ENCODE measurements at places on chromosomes 4 and X. TPM values are rescaled to one million over a fixed set of nuclear protein-coding genes. Genes with fewer than 3 reads are reported as not detected.
A peak's percentile ranks its signal among the peaks of the same experiment; 100 is the strongest.

DNA sequence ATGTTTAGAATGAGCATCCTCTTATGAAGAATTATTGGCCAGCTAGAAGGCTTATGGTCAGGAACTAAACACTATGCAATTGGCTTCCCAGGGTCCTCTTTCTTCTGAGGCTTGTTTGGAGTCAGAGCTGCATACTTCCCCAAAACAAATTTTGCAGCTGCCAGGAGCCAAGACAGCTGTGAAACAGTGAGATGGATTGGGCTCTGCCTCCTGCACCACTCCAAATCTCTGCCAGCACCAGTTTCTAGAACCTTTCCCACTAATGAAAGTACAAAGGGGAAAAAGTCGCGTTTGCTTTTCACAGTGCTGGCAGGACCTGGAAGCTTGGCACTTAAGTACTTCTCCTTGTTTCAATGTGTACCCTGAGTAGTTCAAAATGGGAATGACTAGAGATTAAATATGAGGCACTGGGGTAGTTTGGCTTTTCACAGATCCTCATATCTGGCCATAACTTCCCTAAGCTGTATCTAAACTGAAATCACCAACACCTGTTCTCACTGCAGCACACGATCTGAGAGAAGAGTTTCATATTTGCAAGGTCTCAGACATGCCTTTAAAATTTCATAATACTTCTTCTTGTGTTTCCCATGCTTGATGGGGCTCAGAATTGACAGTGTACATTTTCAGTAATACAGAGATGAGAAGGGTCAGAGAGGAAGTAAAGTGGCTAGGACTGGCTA is 20.7 kb upstream of the AR start:
- no peak overlapping the region for H3K4me3 ChIP-seq
- DNase-seq, result no peak
- H3K4me1 ChIP-seq, result no peaks in the 10 kb centered on the region
- peaks cover 6% of the 10 kb centered on the region for H3K27me3 ChIP-seq
- H3K36me3 ChIP-seq, result no peaks in the 10 kb centered on the region

GRCh38 chrX:139739138-139739537 is 31.2 kb upstream of the MCF2 start:
- peak; percentile 71 for DNase-seq
- peak overlapping the region; percentile 25 for H3K27ac ChIP-seq
- peak overlapping the region; percentile 66 for H3K4me3 ChIP-seq
- H3K4me1 ChIP-seq, result peaks cover 20% of the 10 kb centered on the region
- H3K27me3 ChIP-seq, result no peaks in the 10 kb centered on the region

DNA sequence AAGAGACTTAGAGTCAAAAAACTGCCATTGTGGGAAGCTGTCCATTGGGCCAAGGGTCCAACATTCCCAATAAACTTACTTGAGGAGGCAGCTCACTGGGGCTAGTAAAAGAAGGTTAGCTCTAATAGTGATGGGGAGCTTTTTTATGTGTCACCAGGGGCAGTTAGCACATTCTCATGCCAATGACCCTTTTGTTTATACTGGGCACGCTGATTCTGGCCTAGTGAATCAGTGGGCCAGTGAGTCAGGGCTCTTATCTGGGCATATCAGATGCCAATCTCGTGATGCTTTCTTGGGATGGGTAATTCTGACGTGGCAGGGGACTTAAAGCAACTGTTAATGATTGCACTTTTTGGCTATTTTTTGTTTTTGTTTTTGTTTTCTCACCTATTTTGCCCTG is 27.8 kb downstream of the TCEAL1 start:
- H3K4me1 ChIP-seq, result peaks cover 2% of the 10 kb centered on the region
- no peak for DNase-seq
- no peak overlapping the region for H3K27ac ChIP-seq

DNA sequence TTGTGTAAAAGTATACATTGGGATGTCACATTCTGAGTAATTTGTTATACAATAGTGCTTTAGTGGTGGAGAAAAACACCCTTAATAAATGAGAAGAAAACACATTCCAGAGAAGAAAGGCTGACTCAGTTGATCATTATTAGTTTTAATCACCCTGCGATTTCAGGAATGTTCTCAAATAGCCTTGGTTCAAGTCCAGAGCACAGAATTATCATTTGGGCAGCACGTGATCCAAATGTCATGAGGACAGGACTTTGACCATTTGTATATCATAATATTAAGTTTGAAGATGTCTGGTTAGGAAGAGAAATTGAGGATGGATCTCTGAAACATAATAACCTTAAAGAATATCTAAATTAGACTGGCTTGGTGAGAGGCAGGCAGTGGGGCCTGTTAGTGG is 1434.3 kb upstream of the TENM3 start:
- DNase-seq, result no peak
- no peaks in the 10 kb centered on the region for H3K4me1 ChIP-seq
- no peaks in the 10 kb centered on the region for H3K27me3 ChIP-seq
- no peak overlapping the region for H3K4me3 ChIP-seq
- no peak overlapping the region for H3K27ac ChIP-seq

DNA sequence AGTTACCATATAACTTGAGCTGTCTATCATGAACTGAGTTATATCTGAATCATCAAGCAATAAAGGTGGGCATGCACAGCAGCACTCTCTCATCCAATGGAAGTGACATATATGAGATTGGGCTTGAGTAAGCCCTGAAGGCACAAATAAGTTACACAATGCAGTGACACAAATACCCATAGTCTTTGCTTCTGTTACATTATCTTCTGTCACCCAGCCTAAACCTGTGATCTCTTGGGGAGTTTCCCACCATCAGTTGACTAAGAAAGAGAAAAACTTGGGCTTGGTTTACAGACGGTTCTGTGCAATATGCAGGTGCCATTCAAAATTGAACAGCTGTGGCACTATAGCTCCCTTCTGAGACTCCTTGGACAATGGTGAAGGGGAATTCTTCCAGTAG is 138.8 kb upstream of the IL15 start:
- H3K36me3 ChIP-seq, result no peaks in the 10 kb centered on the region
- no peaks in the 10 kb centered on the region for H3K4me1 ChIP-seq

GRCh38 chr4:31737419-31737818 is 1017.2 kb downstream of the PCDH7 start:
- no peak overlapping the region for H3K27ac ChIP-seq
- H3K4me3 ChIP-seq, result no peak overlapping the region
- H3K36me3 ChIP-seq, result peaks cover 4% of the 10 kb centered on the region
- no peak for DNase-seq
- H3K27me3 ChIP-seq, result no peaks in the 10 kb centered on the region

DNA sequence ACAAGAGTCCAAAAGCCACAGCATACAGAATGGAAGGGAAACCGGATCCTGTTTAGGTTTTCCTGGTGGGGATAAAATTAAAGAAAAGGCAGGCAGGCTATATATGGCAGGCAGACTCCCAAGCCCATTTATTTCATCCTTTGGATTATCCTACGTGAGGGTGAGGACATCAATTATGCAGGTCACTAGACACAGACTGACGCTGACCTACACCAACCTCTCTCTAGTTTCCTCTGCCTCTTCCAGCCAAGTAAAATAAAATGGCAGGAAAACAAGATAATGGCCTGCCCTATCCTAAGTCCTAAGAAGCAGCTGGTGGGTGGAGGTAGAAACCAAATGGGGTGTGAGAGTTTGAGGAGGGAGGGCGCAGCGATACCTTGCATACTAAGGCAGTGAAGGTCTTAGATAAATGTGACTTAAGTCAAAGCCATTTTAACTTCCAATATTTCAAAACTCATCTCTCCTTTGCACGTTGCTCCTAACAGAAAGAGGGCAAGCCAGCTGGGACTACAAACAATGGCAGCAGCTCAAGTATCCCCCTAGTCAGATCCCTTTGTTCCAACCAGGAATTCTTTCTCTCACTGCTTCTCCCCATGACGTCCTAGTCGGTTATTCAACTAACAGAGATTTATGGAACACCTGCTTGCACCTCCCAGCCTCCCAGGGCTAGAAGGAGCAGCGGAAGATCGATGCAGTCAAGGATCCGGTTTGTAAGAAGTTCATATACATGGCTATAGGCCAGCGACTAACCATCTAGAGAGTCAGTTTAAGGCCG is 72.8 kb downstream of the IRF2 start:
- H3K36me3 ChIP-seq, result peaks cover 41% of the 10 kb centered on the region
- no peak for DNase-seq
- H3K27ac ChIP-seq, result peak overlapping the region; percentile 79

DNA sequence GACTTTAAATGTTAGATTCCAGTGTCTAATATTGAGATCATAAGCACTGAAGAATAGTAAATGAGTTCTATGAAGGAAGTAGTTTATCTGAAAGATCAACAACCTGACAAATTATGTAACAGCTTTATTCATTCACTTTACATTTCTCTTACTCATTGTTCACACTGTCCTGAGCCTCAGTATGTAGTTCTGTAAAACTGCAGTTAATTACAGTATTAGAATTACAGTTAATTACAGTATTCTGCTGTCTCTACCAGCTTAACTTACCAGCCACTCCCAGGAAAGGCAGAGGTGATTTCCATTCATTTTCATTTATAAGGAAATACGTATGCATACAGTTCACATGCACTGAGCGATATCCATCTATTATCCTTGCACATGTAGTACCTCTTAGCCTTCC is 32.7 kb downstream of the NFKB1 start:
- peaks cover 14% of the 10 kb centered on the region for H3K36me3 ChIP-seq
- no peak for DNase-seq
- H3K4me1 ChIP-seq, result peaks cover 36% of the 10 kb centered on the region
- H3K27me3 ChIP-seq, result no peaks in the 10 kb centered on the region

DNA sequence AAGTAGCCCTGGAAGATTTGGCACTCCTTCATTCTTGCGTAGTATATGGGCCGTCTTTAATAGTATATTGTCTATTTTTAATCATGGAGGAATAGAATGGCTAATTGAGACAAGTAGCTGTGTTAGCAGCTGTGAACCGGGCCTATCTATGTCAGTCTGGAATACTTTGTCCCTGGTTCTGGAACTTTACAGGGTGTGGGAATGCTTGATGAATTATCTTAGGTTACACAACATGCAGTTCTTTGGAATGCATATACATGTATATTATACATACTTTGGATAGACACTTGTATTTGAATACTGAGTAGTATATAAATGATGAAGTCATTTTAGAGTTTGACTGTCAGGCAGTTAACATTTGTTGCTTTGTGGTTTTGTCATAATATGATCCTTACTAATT is 37.4 kb downstream of the PDLIM5 start:
- H3K36me3 ChIP-seq, result no peaks in the 10 kb centered on the region
- no peak overlapping the region for H3K27ac ChIP-seq
- H3K27me3 ChIP-seq, result no peaks in the 10 kb centered on the region
- no peak overlapping the region for H3K4me3 ChIP-seq
- H3K4me1 ChIP-seq, result peaks cover 9% of the 10 kb centered on the region
- DNase-seq, result no peak

DNA sequence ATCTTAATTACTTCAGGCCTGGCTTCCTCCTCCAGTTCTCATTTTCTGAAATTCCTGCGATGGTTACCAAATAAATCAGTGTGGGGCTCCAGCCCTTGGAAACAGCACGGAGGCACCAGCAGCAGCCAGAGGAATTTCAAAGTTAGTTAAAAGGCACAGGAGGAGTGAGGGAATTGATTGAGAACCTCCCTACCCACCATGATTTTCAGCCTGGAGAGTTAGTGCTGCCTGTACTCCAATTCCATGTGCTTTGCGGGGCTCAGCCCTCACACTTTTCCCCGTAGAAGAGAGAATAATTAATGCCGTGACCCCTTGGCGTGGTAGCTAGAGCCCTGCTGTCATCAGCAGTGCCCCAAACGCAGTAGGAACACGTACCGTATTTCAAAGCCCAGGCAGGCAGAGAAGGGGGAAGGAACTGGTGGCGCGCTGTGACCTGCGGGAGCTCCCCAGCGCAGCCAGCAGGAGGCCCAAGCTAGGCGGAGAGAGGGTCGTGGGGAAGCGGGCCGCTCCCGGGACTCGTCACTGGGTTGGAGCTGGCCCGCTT is 84.0 kb upstream of the IGFBP7 start:
- H3K27ac ChIP-seq, result no peak overlapping the region
- H3K36me3 ChIP-seq, result no peaks in the 10 kb centered on the region
- H3K4me1 ChIP-seq, result peaks cover 2% of the 10 kb centered on the region
- H3K4me3 ChIP-seq, result no peak overlapping the region
- no peak for DNase-seq
- peaks cover 18% of the 10 kb centered on the region for H3K27me3 ChIP-seq

GRCh38 chr4:97987019-97987648 is 156.1 kb downstream of the STPG2 start:
- no peaks in the 10 kb centered on the region for H3K4me1 ChIP-seq
- H3K27me3 ChIP-seq, result no peaks in the 10 kb centered on the region
- DNase-seq, result no peak
- H3K36me3 ChIP-seq, result no peaks in the 10 kb centered on the region
- H3K27ac ChIP-seq, result no peak overlapping the region
- no peak overlapping the region for H3K4me3 ChIP-seq

Gene RAB39B
- total RNA-seq, result 7.5 TPM

GRCh38 chr4:8260656-8261111 is 8.9 kb upstream of the HTRA3 start:
- peaks cover 15% of the 10 kb centered on the region for H3K27me3 ChIP-seq
- no peaks in the 10 kb centered on the region for H3K4me1 ChIP-seq
- H3K27ac ChIP-seq, result no peak overlapping the region

DNA sequence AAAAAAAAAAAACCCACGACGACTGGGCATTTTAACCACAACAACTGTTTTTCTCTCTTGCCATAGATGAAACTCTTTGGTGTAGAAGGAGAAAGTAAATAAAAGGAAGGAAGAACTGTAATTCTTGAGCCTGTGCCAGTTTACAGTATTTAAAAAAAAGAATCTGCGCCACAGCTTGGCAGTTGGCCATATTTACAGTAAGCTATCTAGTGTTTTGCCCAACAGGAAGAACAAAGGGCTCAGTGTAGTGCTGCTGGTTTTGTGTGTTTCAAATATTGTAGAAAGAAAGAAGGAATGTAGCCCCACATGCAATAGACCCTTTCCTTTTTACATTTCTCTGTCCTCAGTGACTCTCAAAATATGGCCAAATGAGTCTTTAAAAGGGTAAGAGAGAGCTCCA is 66.1 kb downstream of the NR3C2 start:
- H3K27ac ChIP-seq, result no peak overlapping the region
- H3K27me3 ChIP-seq, result peaks cover 8% of the 10 kb centered on the region
- DNase-seq, result no peak
- H3K4me1 ChIP-seq, result no peaks in the 10 kb centered on the region
- H3K4me3 ChIP-seq, result no peak overlapping the region
- no peaks in the 10 kb centered on the region for H3K36me3 ChIP-seq

GRCh38 chr4:54566608-54567007 is 91.1 kb upstream of the KIT start:
- H3K4me1 ChIP-seq, result peaks cover 4% of the 10 kb centered on the region
- H3K36me3 ChIP-seq, result no peaks in the 10 kb centered on the region
- H3K27me3 ChIP-seq, result peaks cover 10% of the 10 kb centered on the region
- no peak overlapping the region for H3K27ac ChIP-seq
- no peak overlapping the region for H3K4me3 ChIP-seq

DNA sequence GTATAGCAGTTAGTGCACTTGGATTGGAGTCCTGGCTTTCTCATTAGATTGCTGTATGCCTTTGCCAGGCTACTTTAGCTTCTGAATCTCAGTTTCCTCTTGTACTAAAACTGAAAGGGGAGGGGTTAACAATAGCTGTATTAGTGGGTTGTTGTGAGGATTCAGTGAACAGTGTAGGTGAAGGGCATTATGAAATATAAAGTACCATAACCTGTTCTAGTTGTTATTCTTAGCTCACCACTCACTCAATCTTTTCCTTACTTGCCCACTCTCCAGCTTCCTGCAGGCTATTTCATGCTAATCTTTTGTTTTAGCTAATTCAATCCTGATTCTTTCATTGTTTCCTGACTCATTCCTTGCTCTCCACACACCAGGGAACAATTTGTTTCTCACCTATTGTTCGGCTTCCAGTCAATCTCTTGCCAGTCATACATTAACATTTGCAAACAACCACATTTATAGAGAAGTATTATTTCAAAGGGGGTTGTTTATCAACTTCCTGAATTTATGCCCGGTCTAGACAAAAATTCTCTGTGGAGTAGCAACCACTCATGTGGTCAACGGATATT is 50.6 kb upstream of the EDA start:
- no peak overlapping the region for H3K4me3 ChIP-seq
- DNase-seq, result no peak
- H3K27me3 ChIP-seq, result peaks cover 9% of the 10 kb centered on the region
- H3K36me3 ChIP-seq, result no peaks in the 10 kb centered on the region
- no peaks in the 10 kb centered on the region for H3K4me1 ChIP-seq
- no peak overlapping the region for H3K27ac ChIP-seq

All from natural killer cell treated with Interleukin-12 subunit alpha and Interleukin-12 subunit beta and Interleukin-15 and Interleukin-18, amount 100 ng/mL, for 72 hours (primary cell).